ENCODE measurements at places on chromosomes 12 and 14. TPM values are rescaled to one million over a fixed set of nuclear protein-coding genes. Genes with fewer than 3 reads are reported as not detected.

GRCh38 chr14:90061685-90062126 lies at the start of gene KCNK13:
Gene KCNK13 (plus strand): TSS chr14:90061994. CDS start chr14:90062206, 212 bp downstream.
- no peak within 1 kb of the TSS for H3K27ac ChIP-seq
- peaks cover 4% of the 10 kb centered on the region for H3K4me1 ChIP-seq
- no peak for DNase-seq
- peaks cover 19% of the 10 kb centered on the region for H3K27me3 ChIP-seq
- H3K36me3 ChIP-seq: no peaks in the 10 kb centered on the region

GRCh38 chr12:65470256-65470655 lies 191.8 kb downstream of the MSRB3 start:
- no peak overlapping the region for H3K27ac ChIP-seq
- no peaks in the 10 kb centered on the region for H3K36me3 ChIP-seq
- no peaks in the 10 kb centered on the region for H3K4me1 ChIP-seq
- H3K4me3 ChIP-seq: no peak overlapping the region

GRCh38 chr12:3490895-3491144 lies 183 bp upstream of the PRMT8 start:
- H3K4me1 ChIP-seq: no peaks in the 10 kb centered on the region
- no peak overlapping the region for H3K4me3 ChIP-seq
- no peak overlapping the region for H3K27ac ChIP-seq
- H3K27me3 ChIP-seq: peaks cover 17% of the 10 kb centered on the region
- no peak for DNase-seq

DNA sequence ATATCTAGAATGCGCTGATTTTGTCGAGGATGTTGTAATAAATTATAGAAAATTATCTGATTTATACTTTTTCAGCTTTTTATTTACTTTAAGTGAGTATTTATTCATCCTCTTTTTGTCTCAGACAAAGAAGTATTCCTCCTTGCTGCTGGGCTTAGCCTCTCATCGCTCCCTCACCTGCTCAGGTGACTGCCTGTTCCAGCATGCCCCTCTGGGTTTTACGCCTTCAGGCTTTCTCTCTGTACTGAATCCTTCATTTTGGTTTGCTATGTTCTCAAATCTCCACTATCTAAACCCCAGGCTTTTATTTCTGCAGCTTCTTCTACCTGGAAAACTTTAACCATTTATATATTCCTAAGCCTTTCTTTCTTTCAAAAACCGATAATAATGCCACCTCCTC lies 1650.9 kb upstream of the SEL1L start:
- no peaks in the 10 kb centered on the region for H3K27me3 ChIP-seq
- no peak overlapping the region for H3K4me3 ChIP-seq
- no peaks in the 10 kb centered on the region for H3K4me1 ChIP-seq
- no peak overlapping the region for H3K27ac ChIP-seq
- DNase-seq: no peak

DNA sequence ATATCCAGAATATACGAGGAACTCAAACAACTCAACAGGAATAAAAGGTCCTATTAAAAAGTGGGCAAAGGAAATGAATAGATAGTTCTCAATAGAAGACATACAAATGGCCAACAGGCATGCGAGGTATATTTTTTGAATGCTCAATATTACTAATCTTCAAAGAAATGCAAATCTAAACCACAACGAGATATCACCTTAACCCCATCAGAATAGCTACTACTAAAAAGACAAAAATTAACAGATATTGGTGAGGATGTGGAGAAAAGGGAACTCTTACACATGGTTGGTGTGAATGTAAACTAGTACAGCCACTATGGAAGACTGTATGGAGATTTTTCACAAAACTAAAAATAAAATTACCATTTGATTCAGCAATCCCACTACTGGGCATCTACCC lies 99.2 kb downstream of the TMEM260 start:
- DNase-seq: no peak
- H3K4me3 ChIP-seq: no peak overlapping the region
- H3K27ac ChIP-seq: no peak overlapping the region

- peak overlapping the region; percentile 73 for H3K4me3 ChIP-seq
- H3K27me3 ChIP-seq: no peaks in the 10 kb centered on the region
- no peaks in the 10 kb centered on the region for H3K4me1 ChIP-seq
- no peak for DNase-seq
- no peaks in the 10 kb centered on the region for H3K36me3 ChIP-seq
Measured at GRCh38 chr14:64387232-64387781, 846 bp upstream of the MTHFD1 start.

DNA sequence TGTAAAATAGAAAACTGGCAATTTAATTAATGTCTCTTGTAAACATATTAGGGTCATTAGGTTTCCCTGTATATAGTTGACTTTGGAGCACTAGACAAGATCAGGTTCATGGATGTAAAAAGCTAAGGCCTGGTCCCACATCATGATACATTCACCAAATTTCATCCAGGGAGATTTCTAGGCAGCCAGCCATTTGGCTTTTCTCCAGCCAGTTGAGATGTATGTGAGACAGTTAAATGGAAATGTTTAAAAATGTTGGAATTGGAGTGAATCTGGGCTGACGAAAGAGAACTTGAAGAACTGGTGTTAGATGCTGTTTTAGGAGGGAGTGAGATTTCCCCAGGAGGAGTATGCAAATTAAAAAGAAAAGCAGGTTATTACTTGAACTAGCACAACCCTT lies 41.8 kb upstream of the CLEC14A start:
- DNase-seq: no peak
- H3K27ac ChIP-seq: no peak overlapping the region

GRCh38 chr12:78407722-78408121 lies 456.9 kb upstream of the SYT1 start:
- DNase-seq: no peak
- H3K4me1 ChIP-seq: no peaks in the 10 kb centered on the region
- H3K27ac ChIP-seq: no peak overlapping the region
- H3K36me3 ChIP-seq: no peaks in the 10 kb centered on the region
- no peaks in the 10 kb centered on the region for H3K27me3 ChIP-seq

- no peak for DNase-seq
- H3K27ac ChIP-seq: no peak overlapping the region
- H3K27me3 ChIP-seq: no peaks in the 10 kb centered on the region
- no peak overlapping the region for H3K4me3 ChIP-seq
- H3K36me3 ChIP-seq: no peaks in the 10 kb centered on the region
- H3K4me1 ChIP-seq: no peaks in the 10 kb centered on the region
Measured at GRCh38 chr12:66960704-66961690, 282.1 kb upstream of the GRIP1 start.

- H3K4me3 ChIP-seq: no peak overlapping the region
- H3K27ac ChIP-seq: no peak overlapping the region
- no peaks in the 10 kb centered on the region for H3K4me1 ChIP-seq
- DNase-seq: peak; percentile 29
Measured at GRCh38 chr12:111529424-111530368, 69.4 kb downstream of the ATXN2 start.

GRCh38 chr14:70753518-70753953 lies 55.8 kb downstream of the MAP3K9 start:
- H3K4me1 ChIP-seq: no peaks in the 10 kb centered on the region
- no peaks in the 10 kb centered on the region for H3K36me3 ChIP-seq
- DNase-seq: no peak
- no peak overlapping the region for H3K4me3 ChIP-seq

GRCh38 chr12:121668750-121669520 lies 519 bp downstream of the MORN3 start:
- H3K4me3 ChIP-seq: no peak overlapping the region
- peak; percentile 52 for DNase-seq
- H3K27me3 ChIP-seq: no peaks in the 10 kb centered on the region
- no peaks in the 10 kb centered on the region for H3K36me3 ChIP-seq
- H3K27ac ChIP-seq: no peak overlapping the region
- H3K4me1 ChIP-seq: peaks cover 13% of the 10 kb centered on the region

DNA sequence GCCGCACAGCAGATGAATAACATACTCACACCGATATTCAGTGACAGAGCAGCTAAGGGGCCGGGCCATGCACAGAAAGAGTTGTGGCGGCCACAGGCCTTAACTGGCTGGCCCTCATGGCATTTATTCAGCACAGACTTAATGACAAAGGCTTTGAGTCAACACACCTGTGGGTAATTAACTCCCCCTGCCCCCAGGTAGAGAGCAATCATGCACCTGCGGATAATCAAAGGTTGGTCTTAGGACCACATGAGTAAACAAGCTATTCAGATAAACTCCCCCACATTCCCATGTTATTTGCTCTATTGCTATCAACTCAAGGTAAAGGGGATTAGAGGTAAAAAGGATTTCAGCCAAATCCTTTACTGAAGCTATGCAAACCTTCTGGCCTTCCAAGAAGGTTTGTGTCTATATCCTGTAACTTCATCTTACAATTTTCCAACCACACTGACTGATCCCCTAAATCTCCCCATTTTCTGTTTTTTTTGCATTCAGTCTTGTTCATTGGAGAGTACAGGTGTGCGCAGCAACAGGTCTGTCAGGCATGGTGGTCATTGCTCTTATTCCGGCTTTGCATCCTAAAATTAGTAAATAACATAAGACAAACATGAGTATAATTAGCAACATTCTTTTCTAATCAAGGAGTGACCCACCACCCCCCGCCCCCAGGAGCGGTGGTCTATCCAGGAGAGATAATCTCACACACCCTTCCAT lies 16.9 kb upstream of the BLTP3B start:
- H3K36me3 ChIP-seq: no peaks in the 10 kb centered on the region
- H3K27me3 ChIP-seq: no peaks in the 10 kb centered on the region
- no peaks in the 10 kb centered on the region for H3K4me1 ChIP-seq
- no peak overlapping the region for H3K27ac ChIP-seq

- H3K36me3 ChIP-seq: no peaks in the 10 kb centered on the region
- no peaks in the 10 kb centered on the region for H3K27me3 ChIP-seq
- H3K27ac ChIP-seq: no peak overlapping the region
- H3K4me3 ChIP-seq: no peak overlapping the region
Measured at GRCh38 chr14:101047326-101047725, 143.8 kb upstream of the RTL1 start.

DNA sequence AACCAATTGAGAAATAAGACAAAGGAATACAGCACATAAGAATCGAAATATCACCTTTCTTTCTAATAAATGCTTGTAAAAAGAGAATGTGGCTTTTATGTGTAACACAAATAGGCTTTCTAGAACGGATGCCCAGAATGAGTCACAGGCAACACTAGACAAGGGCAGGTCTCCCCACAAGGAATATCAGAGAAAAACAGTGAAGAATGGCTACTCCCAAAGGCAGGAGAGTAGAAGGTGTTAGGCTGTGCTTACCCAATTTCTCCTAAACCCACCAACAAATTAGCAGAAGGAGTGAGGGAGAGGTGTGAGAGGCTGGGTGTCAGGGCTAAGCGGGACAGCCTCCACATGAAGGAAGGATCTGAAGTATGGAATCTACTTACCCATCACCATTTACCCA lies 55.2 kb downstream of the GALNT4 start:
- no peak overlapping the region for H3K4me3 ChIP-seq
- peak overlapping the region; percentile 35 for H3K27ac ChIP-seq
- H3K4me1 ChIP-seq: no peaks in the 10 kb centered on the region
- no peaks in the 10 kb centered on the region for H3K36me3 ChIP-seq

- H3K4me1 ChIP-seq: peaks cover 14% of the 10 kb centered on the region
- no peaks in the 10 kb centered on the region for H3K36me3 ChIP-seq
- H3K27me3 ChIP-seq: no peaks in the 10 kb centered on the region
- H3K4me3 ChIP-seq: no peak overlapping the region
- DNase-seq: peak; percentile 63
- H3K27ac ChIP-seq: no peak overlapping the region
Measured at GRCh38 chr12:52119398-52120254, 40.1 kb downstream of the SMIM41 start.

DNA sequence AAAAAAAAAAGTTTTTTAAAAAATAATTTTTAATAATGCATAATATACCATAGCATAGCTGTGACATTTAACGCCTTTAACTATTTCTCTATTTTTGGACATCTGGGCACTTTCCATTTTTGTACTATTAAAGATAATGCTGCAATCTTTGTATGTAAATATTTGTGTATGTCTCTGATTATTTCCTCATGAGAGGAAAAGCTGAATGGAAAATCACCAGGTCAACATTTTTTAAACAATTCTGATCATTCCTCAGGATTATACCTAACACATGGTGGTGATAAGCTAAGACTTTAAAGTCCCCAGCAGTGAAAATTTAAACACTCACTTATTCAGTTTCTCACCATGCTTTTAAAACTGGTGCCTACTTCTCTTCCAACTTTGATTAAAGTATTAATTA lies 31.3 kb upstream of the NR1H4 start:
- H3K4me1 ChIP-seq: no peaks in the 10 kb centered on the region
- no peaks in the 10 kb centered on the region for H3K36me3 ChIP-seq
- no peak overlapping the region for H3K27ac ChIP-seq

DNA sequence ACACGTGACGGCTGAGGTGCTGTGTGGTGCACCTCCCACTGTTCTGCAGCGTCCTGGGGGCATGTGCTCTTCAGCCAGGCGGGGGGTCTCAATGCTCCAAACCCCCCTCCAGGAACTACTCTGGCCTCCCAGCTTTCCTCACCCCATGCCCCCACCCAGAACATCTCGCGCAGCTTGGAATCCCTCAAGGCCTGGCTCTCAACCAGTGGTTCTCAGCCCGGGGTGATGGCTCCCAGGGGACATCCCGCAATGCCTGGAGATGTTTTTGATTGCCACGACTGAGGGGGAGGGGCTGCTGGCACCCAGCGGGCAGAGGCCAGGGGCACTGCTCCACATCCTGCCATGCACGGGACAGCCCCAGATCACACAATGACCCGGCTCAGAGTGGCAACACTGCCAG lies 78.9 kb upstream of the DICER1 start:
- H3K36me3 ChIP-seq: no peaks in the 10 kb centered on the region
- DNase-seq: no peak
- no peaks in the 10 kb centered on the region for H3K27me3 ChIP-seq
- no peak overlapping the region for H3K27ac ChIP-seq
- peaks cover 13% of the 10 kb centered on the region for H3K4me1 ChIP-seq
- no peak overlapping the region for H3K4me3 ChIP-seq

GRCh38 chr12:100267603-100268281 lies 765 bp downstream of the SCYL2 start:
- peak overlapping the region; percentile 84 for H3K4me3 ChIP-seq
- no peaks in the 10 kb centered on the region for H3K36me3 ChIP-seq
- no peaks in the 10 kb centered on the region for H3K27me3 ChIP-seq
- peaks cover 28% of the 10 kb centered on the region for H3K4me1 ChIP-seq
- DNase-seq: no peak
- H3K27ac ChIP-seq: peak overlapping the region; percentile 98

DNA sequence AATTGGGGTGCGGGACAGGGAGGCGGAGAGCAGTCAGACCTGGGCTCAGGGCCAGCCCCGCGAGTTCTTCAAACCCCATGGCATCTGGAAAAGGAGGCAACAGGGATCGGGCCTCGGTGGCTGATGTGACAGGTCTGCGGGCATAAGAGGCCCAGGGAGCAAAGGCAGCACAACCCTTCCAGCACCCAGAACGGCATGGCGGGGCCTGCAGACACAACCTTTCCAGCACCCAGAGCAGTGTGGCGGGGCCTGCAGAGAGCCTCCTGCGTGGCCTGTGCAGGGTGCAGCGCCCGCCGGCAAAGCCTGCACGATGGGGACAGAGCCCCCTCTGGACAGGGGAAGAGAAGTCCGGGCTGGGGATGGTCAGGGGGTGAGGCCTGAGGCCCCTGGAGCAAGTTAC lies 26.2 kb upstream of the TRAF3 start:
- H3K36me3 ChIP-seq: peaks cover 9% of the 10 kb centered on the region
- H3K4me3 ChIP-seq: no peak overlapping the region
- H3K27ac ChIP-seq: no peak overlapping the region
- DNase-seq: no peak
- H3K4me1 ChIP-seq: no peaks in the 10 kb centered on the region
- H3K27me3 ChIP-seq: no peaks in the 10 kb centered on the region

- H3K27me3 ChIP-seq: no peaks in the 10 kb centered on the region
- no peaks in the 10 kb centered on the region for H3K4me1 ChIP-seq
- DNase-seq: peak; percentile 73
- no peak overlapping the region for H3K4me3 ChIP-seq
Measured at GRCh38 chr14:95291859-95292542, 27.7 kb downstream of the CLMN start.

Gene EIF2S3B
- total RNA-seq: not detected

Gene CTSG
- not detected for total RNA-seq

Gene SERPINA10
- total RNA-seq: not detected

Gene RTRAF
- total RNA-seq: 15.7 TPM

Gene GYS2
- total RNA-seq: not detected

Gene ACIN1
- total RNA-seq: 259 TPM

Gene APOLD1
- total RNA-seq: 14.9 TPM

Gene ENDOU
- not detected for total RNA-seq

All from Peyer's patch (tissue), 4 donors.